NB4 (cell line): ENCODE measurements at places on chromosomes 11 and 22.

- no peak for DNase-seq
Measured at GRCh38 chr22:19019679-19020032, 83.6 kb upstream of the PRODH start.

DNA sequence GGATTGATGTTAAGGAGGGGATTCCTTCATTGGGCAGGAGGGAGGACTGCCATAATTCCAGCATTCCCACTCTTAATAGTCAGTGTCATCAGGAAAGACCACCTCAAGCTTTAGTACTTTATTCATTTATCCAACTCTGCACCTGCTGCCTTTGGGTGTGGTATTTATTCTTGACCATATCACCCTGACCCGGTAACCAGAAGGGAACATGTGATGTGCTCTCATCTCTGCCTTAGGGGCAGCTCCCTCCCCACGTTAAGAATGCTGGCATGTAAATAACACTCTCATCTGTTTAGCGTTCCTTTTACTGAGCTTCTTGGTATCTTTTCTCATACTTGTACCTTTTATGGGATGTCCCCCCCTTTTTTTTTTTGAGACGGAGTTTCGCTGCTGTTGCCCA lies 7.7 kb downstream of the CAT start:
- DNase-seq, result no peak

- no peak for DNase-seq
Measured at GRCh38 chr11:122192634-122193255, 76.7 kb upstream of the BLID start.

DNA sequence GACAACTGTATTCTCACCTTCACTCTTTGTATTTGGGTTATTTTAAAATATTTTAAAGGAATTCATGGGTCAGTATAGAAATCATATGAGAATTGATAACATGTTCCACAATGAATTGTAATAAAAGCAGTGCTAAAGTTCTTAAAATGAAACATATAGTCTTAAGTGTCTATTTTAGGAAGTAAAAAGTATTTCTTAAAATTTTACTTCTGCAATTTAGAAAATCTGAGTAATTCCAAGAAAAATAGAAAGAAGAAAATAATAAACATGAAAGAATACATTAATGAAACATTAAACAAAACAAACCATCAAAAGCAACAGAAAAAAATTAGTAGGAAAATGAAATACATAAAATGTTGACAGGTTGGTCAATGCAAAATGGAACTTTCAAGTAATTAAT lies 332.4 kb downstream of the ETS1 start:
- no peak for DNase-seq

- DNase-seq, result no peak
Measured at GRCh38 chr11:105298630-105299029, 159.1 kb upstream of the CARD18 start.

DNA sequence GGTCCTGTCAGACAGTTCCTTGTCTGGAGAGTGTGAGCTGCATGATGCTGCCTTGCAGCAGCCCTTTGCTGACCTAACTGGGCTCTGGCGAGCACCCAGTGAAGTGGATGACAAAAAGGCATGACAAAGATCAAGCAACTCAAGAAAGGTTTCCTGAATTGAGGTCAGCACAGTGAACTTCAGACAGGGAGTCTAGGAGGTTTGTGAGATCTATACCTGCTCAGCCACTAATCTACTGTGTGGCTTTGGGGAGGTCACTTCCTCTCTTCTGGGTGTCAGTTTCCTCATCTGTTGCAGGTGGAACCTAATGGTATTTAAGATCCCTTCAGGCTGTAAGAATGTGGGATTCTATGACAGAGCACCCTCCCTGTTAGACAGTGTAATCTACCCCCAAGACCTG lies 213.9 kb upstream of the NARS2 start:
- no peak for DNase-seq

GRCh38 chr11:64864473-64865285 lies 13.7 kb downstream of the EHD1 start:
- peak; percentile 93 for DNase-seq

GRCh38 chr11:108618529-108618928 lies 25.0 kb upstream of the EXPH5 start:
- DNase-seq, result no peak

DNA sequence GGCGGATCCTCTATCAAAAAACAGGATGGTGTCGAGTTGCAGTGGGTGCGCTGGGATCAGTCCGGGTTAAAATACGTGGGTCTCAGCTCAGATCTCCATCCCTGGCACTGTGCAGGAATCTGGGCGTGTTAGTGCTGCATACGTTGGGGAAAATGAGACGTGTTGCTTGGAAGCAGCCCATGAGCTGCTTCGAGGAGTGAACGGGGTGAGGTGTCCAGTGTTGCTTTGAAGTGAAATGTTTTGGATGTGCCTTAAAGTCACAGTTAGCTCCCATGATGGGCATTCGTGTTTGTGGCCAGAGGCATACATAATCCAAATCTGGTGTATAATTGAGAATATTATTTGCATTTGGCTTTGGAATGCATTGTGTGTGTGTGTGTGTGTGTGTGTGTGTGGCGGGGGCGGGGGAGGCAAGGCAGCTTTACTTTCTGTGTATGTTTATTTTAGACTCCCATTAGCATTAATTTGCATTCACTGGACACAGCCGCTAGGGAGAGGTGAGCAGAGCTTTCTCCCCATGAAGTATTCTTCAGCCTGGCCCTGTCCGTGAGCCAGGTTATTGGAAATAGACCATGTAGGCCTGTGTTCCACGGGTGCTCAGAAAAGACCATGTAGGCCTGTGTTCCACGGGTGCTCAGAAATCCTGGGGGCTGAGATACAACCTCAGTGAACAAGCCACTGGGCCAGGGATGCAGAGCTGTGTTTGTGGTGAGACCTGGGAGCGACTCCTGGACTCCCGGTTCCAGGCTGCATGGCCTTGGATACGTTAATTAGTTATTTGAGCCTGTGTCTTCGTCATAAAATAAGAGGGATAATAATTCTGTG lies 134.6 kb downstream of the ST3GAL4 start:
- no peak for DNase-seq

DNA sequence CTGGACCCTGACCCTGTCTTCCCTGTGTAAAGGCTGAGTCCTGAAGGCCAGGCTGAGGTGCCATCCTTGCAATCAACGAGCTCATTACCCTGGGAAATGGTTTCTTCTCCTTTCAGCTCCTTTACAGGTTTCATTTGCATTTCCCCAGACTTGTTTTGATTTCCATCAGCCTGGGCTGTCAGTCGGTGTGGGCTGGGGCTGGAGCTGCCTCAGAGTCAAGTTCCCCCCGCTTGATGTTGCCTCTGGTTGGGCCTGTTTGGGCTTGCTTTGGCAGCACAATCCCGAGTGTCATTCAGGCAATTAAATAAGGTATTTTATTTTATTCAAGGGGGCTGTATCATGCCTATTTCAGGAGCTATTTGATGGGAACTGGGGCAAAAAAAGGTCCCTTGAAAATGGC lies 424.9 kb downstream of the INSC start:
- DNase-seq, result no peak

- no peak for DNase-seq
Measured at GRCh38 chr11:113124006-113124405, 162.8 kb downstream of the NCAM1 start.

DNA sequence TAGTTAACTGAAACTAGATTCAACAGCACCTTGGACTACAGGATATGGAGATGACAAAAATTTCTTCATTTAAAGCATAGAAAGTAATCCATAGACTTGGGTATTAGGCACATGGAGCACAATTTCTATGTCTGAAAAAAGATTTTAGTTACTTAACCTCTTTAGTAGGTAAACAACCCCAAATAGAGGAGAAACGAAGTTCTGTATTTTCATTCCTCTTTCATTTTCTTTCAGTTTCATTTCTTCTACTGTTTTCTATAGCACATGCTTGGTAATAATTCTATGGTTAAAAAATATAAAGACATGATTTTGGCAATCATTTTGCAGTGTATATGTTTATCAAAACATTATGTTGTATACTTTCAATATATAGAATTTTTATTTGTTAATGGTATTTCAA lies 99.5 kb downstream of the CASP12 start:
- no peak for DNase-seq

GRCh38 chr11:60345489-60345888 lies 18.4 kb downstream of the MS4A6E start:
- DNase-seq, result peak; percentile 62

DNA sequence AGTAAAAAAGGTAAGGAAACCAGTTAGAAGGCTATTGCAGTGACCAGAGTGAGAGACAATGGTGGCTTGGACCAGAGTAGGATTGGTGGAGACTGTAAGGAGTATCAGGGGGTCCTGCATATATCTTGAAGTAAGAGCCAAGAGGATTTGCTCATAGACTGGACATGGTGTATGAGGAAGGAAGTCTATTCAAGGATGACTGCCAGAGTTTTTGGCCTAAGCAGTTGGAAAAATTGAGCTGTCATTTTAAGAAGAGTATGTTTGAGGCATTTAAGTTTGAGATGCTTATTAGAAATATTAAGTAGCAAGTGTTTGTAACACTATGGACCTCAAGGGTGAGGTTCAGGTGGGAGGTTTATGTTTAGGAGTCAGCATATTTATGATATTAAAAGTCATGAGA lies 596.6 kb downstream of the METTL15 start:
- no peak for DNase-seq

DNA sequence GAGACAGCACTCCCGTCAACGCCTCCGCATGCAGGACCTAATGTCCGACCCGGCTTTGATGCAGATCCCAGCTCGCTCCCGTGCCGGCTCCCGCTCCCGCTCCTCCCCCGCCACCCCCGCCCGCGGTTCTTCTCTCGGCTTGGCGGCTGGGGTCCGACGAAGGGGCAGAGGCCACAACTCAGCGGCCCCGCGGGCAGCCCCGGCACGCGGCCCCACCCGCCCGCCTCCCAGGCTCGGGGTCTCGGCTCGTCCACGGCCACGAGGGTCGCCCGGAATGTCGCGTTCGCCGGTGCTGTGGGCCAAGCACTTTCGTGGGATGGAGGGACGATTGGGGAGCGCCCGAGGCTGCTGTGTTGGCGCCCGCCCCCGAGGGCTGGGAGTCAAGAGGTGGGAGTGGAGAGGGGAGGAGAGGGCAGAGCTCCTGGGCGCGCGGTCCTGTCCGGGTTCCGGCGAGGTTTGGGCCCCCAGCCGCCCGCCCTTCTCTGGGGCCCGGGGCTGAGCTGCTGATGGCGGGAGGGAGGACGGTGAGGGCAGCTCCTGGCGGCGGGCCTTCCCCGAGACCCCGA lies 5.3 kb upstream of the TBX1 start:
- no peak for DNase-seq

DNA sequence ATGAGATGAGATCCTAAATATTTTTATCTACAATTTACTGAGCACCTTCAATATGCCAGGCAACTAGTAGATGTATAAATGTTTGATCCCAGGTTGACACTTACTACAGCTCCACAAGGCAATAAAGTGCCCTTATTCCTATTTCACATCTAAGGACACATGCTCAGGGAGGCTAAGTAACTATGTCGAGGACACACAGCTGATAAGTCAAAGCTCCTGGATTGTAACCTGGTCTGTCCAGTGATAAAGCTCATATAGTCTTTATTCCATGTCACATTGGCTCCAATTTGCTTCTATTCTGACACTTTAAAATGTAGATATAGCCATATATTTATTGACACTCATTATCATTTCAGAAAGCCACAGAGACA lies 93.8 kb upstream of the BMAL1 start:
- DNase-seq, result no peak

GRCh38 chr11:20114588-20114987 lies 45.7 kb downstream of the DBX1 start:
- no peak for DNase-seq

GRCh38 chr11:87325490-87325872 lies 287.7 kb downstream of the TMEM135 start:
- DNase-seq, result no peak

- DNase-seq, result peak; percentile 6
Measured at GRCh38 chr11:78922859-78923625, 348.4 kb upstream of the NARS2 start.

GRCh38 chr11:22459048-22459447 lies 120.9 kb downstream of the SLC17A6 start:
- DNase-seq, result no peak

GRCh38 chr22:37564111-37564711 lies 3.9 kb downstream of the CDC42EP1 start:
- no peak for DNase-seq

DNA sequence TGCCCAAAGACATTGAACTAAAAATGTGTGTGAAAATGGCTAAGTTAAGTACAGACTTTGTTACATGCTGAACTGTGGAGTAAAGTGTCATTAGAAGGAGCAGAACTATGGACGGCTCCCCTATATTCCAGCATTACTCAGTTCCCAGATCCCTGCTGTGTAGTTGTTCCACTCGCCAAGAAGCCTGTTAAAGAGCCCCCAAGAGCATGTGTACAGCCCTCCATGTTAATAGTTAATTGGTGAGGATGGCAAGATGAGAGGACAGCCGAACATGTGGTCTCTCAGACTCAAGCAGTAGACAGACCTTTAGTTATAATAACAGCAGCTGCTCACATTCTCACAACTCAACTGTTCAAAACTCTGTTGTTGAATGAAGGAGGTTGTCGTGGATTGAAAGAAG lies 127.4 kb downstream of the ELP4 start:
- DNase-seq, result no peak

DNA sequence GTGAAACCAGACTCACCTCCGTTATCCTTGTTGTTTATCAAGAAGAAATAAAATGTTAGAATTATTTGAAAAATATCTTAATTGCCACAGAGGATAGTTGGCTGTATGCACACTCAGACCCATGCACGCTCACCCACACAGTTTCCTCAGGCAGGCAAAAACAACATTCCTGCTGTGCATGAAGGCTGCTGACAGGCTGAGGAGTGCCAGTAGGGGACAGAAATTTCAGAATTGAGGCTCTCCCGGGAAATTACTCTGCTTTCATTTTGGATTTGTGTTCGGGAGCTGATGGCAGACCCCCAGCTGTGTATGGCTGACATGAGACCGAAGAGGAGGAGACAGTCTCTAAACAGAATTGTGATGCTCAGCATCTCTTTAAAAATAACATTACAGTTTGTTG lies 87.5 kb downstream of the AMOTL1 start:
- no peak for DNase-seq

DNA sequence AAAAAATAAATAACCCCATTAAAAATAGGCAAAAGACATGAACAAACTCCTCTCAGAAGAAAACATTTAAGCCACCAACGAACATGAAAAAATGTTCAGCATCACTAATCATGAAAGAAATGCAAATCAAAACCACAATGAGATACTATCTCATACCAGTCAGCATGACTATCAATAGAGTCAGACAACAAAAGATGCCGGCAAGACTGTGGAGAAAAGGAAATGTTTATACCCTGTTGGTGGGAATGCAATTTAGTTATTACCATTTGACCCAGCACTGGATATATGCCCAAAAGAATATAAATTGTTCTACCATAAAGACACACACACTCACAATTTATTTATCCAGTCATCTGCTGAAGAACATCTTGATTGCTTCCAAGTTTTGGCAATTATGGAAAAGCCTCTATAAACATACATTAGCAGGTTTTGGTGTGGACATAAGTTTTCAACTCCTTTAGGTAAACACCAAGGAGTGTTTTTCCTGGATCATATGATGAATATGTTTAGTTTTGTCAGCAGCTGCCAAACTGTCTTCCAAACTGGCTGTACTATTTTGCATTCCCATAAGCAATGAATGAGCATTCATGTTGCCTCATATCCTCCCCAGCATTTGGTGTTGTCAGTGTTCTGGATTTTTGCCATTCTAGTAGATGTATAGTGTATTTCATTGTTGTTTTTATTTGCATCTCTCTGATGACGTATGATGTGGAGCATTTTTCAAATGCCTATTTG lies 28.0 kb downstream of the OR8D1 start:
- no peak for DNase-seq
